ENCODE measurements at places on chromosomes 3 and 15.

GRCh38 chr3:116863822-116864589 lies 154.4 kb downstream of the TUSC7 start:
- DNase-seq, result no peak

DNA sequence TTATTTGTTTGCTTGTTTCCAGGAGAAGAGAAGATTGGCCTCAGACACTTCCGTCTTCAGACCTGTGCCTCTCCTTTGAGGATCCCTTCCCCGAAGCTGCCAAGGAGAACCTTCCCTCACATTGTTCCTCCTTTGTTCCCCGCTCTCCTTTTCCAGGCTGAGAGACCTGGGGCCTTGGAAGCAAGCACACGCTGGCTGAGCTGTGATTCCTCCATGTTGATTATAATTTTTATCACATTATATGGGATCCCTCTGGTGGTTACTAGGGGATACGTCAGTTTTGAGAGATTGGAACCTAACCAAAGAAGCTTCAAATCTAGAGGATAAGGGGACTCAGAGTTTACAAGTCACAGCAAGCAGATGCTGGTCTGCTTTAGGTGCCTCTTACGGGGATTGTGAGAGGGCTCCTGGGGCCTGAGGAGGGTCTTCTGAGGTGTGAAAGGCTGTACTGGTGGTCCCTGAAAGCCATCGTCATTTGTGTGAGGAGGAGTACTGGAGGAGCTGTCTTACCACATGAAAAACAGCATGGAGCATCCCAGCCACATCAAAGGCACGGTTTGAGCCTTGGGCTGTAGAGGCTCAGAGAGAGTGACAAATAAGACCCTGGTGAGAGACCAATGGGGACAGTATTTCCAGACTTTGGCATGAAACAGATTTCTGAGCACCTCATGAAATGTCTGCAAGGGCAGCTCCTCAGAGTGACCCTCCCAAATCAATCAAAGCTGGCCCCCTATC lies 760.1 kb upstream of the CFAP20DC start:
- no peak for DNase-seq

- DNase-seq, result no peak
These were observed 379.3 kb upstream of the CBLB start for GRCh38 chr3:106247902-106248684.

- no peak for DNase-seq
These were observed 13.9 kb downstream of the CSRNP1 start for GRCh38 chr3:39139442-39139841.

- no peak for DNase-seq
These were observed 42.8 kb upstream of the CGNL1 start for GRCh38 chr15:57333487-57333886.

- no peak for DNase-seq
These were observed 26.7 kb upstream of the OR5K4 start for GRCh38 chr3:98326945-98327344.

DNA sequence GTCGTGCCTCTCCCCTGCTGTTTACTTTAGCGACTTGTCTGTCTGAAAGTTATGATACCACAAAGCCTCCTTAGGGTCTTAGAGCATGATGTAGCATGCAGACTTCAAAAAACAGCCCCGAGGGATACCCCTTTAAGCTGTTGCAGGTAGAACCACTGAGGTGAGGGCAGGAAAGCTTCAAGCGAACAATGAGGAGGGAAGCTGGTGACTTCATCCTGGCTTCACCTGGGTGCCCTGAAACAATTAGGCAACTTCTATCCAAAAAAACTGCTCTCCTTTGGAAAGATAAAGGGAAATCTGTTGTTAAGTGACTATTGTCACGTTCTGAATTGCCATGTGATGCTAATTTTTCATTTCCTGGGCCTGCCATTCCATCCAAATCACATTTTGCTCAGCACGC lies 231.6 kb downstream of the SOX2 start:
- no peak for DNase-seq

DNA sequence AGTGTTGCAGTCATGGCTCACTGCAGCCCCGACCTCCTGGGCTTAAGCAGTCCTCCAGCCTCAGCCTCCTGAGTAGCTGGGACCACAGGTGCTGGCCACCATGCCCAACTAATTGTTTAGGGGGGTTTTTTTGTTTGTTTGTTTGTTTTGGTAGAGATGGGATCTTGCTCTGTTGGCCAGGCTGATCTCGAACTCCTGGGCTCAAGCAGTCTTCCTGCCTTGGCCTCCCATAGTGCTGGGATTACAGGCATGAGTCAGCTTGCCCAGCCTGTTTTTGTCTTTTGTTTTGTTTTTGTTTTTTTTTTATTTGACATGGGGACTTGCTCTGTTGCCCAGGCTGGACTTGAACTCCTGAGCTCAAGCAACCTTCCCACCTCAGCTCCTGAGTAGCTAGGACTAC lies 17.4 kb downstream of the NDUFB5 start:
- no peak for DNase-seq

- no peak for DNase-seq
These were observed 3.3 kb downstream of the CHRD start for GRCh38 chr3:184383033-184383740.

- DNase-seq, result no peak
These were observed 58.2 kb downstream of the ZNF445 start for GRCh38 chr3:44419116-44419922.

- DNase-seq, result no peak
These were observed 29.5 kb downstream of the APBA2 start for GRCh38 chr15:28915041-28915810.

GRCh38 chr3:63473641-63474166 lies 178.8 kb upstream of the SNTN start:
- DNase-seq, result no peak
